Activated CD8-positive, alpha-beta memory T cell treated with anti-CD3 and anti-CD28 coated beads, Interleukin-2, amount 10 ng/mL, durations not matched to agents 7 days and 5 days (primary cell): ENCODE measurements at places on chromosomes 1 and 21.

DNA sequence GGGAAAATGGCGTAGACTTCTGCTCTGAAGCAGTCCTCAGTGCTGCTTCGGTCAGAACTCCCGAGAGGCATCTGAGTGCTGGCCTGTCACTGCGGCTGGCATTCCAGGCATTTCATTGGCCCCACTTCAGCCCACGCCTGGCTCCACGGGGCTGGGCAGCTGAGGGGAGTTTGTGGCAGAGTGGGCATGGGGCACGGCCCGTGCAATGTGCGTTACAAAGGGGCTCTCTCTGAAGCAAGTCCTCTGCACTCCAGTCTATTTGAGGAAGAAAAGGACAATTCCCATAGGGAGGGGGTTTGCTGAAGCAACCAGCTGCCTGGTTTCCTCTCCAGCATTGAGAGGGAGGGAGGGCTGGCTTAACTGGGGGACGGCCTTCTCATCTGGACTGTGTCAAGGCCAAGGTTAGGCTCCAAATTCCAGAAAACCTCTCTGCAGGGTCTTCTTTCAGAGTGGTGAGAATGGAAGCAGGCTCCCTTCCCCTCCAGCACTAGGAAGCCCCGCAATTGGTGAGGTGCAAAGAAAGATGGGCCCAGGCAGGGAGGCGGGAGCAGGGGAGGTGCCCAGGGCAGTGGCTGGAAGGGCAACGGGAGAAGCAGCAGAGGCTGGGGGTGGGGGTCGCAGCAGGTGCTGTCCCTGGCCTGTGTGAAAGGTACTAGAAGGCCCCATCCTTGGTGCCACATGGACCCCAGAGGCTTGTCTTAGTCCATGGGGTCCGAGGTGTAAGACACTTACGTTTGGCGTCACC lies 21.1 kb upstream of the GPR157 start:
- H3K27ac ChIP-seq, result no peak overlapping the region
- no peak for DNase-seq
- H3K27me3 ChIP-seq, result no peaks in the 10 kb centered on the region

- no peak for DNase-seq
- no peak overlapping the region for H3K27ac ChIP-seq
- H3K36me3 ChIP-seq, result peaks cover 4% of the 10 kb centered on the region
- H3K4me1 ChIP-seq, result peaks cover 55% of the 10 kb centered on the region
- H3K4me3 ChIP-seq, result no peak overlapping the region
Observed at GRCh38 chr1:19443326-19443725, 42.0 kb downstream of the CAPZB start.

GRCh38 chr1:36486439-36487335 lies 4.0 kb upstream of the CSF3R start:
- H3K27ac ChIP-seq, result no peak overlapping the region
- H3K27me3 ChIP-seq, result peaks cover 31% of the 10 kb centered on the region
- no peak overlapping the region for H3K4me3 ChIP-seq
- peaks cover 7% of the 10 kb centered on the region for H3K4me1 ChIP-seq

DNA sequence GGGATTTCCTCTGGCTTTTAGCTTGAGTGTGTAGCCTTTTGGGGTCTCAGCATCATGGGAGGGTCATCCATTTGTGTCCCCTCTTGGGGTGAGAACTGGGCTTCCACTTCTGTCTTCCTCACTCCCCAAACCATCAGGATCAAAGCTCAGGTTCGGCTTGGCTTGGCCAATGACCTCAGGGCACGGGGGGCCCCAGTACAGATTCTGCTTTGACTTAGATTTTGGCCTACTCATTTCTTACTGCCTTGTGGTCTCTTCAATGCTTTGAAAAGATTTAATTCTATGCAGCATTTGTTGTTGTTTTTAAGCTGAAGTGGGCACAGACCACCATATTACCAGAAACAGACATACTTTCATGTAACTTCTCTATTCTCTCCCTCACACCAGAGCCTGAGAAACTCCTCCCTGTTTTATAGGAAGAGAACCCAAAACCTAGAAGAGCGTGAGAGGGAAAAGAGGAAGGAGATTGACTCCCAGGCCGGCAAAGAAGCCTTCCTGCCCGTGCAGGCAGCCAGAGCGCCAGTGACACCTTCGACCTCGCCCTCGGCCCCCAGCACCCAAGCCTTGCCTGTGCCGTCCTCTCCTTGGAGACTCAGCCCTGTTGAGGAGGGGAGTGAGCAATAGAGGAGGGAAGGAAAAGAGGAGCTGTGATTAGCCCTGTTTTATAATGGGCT lies 1.9 kb upstream of the S100A3 start:
- DNase-seq, result no peak
- no peak overlapping the region for H3K4me3 ChIP-seq
- H3K36me3 ChIP-seq, result no peaks in the 10 kb centered on the region
- peaks cover 30% of the 10 kb centered on the region for H3K4me1 ChIP-seq
- H3K27ac ChIP-seq, result no peak overlapping the region
- H3K27me3 ChIP-seq, result peaks cover 3% of the 10 kb centered on the region

DNA sequence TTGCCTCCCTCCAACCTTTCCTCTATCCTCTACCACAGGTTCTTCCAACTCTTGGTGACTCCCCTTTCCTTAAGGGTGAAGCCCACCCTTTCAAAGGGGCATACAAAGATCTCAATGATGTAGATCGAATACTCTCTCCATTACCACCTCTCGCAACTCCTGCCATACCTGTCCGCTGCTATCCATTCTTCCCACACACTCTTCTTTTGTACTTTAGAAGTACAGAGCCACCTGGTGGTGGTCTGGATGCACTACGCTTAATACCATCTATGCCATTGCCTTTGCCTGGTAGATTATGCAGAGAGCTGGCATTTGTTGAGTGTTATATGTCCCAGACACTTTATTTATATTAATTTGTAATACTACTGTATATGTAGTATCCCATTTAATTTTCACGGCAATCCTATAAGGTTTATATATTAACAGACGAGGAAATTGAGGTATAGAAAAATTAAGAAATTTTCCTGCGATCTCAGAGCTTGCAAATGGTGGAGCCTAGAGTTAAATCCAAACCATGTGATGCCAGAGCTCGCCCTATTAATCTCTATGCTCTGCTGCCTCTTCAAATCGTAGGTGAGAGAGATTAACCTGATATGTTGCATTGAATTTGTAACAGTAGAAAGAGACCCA lies 22.9 kb downstream of the TSHB start:
- H3K27me3 ChIP-seq, result no peaks in the 10 kb centered on the region
- H3K4me3 ChIP-seq, result no peak overlapping the region
- no peaks in the 10 kb centered on the region for H3K36me3 ChIP-seq
- DNase-seq, result peak; percentile 69
- H3K4me1 ChIP-seq, result peaks cover 7% of the 10 kb centered on the region
- no peak overlapping the region for H3K27ac ChIP-seq
